ENCODE measurements at places on chromosomes 12 and 14. TPM values are rescaled to one million over a fixed set of nuclear protein-coding genes. Genes with fewer than 3 reads are reported as not detected.

DNA sequence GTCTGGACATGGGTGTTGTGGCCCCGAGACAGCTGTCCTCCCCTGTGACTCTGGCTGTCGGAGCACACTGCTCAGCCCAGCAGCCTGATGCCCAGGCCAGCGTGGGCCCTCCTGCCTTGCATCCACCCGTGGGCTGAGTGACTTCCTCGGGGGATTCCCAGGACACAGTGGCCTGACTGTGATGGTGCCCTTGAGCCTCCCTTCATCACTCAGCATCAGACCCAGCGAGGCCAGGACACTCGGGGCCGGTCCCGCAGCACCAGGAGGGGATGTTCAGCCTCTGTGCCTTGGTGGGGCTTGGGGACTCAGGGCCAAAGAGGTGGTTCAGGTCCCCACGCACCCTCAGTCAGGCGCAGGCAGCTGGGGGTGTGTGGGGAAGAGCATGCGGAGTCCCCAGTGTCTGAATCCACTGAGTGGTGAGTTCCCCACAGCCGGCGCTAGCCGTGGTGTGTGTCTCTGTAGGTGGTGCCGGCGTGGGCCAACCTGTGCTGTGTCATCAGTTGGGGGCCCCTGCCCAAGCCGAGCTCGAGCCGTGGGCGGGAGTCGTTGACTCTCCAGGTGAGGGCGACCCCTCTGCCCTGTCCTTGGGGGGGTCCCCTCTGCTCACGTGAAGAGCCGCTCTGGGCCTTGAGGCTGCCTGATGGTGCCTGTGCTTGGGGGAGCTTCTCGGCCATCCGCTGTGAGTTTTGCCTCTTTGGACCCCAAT, 185.8 kb downstream of the ADGRD1 start:
- DNase-seq = no peak

DNA sequence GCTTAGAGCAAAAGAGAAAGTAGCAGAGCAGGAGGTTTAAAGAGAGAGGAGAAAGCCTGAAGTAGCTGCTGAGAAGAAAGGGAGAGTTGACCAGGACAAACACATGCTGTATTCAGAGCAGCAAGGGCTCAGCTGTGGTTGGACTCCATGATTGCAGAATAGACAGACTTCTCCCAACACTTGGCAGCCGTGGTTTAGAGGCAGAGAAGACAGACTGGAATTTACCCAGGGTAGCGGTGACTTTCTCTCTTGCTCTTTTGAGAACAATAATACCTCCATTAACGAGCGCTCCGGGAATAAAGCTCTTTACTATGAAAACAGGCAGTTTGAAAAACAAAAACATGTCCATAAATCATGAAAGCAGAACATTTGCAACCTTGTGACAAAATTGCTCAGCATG, 21.4 kb upstream of the IGF1 start:
- DNase-seq = no peak

GRCh38 chr14:55599250-55599879, 19.4 kb downstream of the KTN1 start:
- no peak for DNase-seq

ARMH4 gene
- total RNA-seq = 47.2 TPM

ART4 gene
- total RNA-seq = 0.09 TPM

DENND5B gene
- 65.3 TPM for total RNA-seq
